Anterior cingulate cortex (tissue), 58 donors: ENCODE measurements at places on chromosomes 4 and X.

DNA sequence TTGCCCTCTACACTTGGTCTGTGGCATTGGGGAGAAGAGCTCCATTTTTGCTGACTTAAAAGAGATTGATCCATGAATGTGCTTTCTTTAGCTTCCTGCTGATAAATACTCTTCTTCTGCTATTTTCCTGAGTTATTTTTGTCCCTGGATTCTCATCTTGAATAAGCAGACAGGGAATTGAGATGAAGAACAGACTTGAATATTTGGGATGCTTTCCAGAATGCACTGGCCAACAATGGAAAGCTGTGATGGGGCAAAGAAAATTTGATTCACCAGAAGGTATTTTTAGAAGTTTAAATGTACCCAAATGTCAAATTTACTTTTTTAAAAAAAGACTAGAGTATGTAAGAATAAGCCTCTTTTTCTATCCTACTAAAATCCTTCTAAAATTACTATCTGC is 309.9 kb upstream of the PPP1R2C start:
- no peak for DNase-seq

DNA sequence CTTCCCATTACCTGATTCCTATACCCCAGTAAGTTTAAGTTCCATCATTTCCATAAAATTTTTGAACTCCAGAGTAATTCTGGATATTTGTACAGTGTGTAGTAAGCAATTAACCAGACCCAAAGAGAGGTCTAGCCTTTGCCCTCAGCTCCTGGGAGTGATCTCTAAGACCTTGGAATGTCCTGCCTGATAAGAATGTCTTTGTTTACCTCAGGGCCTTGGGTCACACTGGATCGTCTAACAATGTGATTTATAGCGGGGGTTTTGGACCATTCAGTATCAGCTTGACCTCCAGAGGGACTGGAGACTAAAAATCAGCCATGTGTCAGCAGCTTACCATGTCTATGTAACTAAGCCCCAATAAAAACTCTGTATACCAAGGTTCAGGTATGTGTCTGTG is 330.9 kb upstream of the PPP1R2C start:
- DNase-seq, result no peak

GRCh38 chr4:27096142-27096824 is 235.6 kb downstream of the STIM2 start:
- no peak for DNase-seq

DNA sequence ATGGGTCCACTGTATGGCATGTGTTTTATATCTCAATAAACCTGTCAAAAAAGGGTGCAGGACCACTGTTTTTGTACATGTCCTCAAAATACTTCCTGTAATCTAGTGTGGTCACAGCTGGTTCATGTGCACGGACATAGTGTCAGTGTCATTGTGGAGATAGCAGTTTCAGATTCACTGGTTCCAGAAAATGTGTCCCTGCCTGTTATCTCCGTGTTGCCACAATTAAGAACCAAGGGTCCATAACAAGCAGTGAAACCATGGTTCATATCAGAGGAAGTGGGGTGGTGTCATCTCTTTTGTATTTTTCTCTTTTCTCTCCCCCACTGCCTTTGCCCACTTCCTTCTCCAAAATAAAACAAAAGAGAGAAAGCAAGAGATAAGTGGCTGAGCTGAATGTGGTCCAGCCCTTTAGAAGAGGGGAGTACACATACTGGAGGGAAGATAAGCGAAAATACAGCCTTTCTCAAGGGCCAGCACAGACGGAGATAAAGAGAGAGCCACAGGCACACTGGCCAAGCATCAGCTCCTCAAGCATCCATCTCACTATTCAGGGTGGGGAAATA is 51.2 kb downstream of the TBL1X start:
- DNase-seq, result no peak

DNA sequence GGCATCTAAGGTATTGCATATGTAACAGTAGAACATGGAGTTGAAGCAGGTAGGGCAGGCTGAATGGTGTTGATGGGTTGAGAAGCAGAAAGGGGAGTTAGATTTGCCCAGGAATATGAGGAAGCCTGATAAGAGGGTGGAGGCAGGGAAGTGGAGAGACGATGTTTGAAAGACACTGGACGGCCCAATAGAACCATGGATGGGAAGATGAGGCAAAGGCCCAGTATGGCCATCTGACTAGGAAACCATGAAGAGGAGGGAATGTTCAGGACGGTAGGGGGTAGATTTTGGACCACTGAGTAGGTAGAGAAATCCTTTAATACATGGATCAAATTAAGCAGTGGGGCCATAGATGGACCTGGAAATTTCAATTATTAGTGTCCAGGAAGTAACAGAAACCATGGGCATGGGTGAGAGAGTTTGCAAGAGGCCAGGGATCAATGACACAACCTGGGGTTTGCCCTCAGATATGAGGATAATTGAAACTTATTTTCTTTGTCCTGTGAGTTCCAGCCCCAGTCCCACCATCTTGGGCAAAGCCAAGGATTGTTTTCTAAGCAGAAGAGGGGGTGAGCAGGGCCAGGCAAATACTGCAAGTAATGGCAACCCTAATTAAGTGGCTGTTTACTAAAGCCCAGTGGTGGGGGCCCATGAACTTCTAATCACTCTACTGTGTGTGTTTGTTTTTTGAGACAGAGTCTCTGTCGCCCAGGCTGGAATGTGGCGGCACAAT is 2.5 kb upstream of the USP11 start:
- no peak for DNase-seq

- no peak for DNase-seq
Measured at GRCh38 chr4:84492737-84493091, 6.4 kb downstream of the NKX6-1 start.

GRCh38 chrX:56833626-56834025 is 104.6 kb downstream of the NBDY start:
- no peak for DNase-seq

GRCh38 chr4:6693231-6694176 is at the start of gene S100P:
Gene S100P, plus strand, starts transcription at chr4:6693878. Its CDS starts 55 bp downstream, at chr4:6693933.
- no peak for DNase-seq

DNA sequence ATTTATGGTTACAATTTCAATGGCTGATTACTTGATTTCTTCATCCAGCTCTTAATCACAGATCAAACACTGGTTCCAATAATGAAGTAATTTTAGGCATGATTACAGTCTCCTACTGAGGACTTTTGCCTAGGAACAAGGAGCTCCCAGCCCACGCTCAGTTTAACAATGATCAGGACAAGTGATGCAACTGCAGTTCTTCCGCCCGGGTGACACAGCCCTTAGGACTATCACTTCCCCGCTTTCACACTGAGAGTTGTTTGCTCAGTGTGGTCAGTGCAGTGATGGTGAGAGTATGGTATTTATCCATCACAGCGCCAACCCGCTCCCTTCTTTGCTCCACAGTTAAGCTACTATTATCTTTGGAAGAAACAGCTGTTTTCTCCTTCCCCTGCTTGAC is 203.2 kb upstream of the MBNL3 start:
- DNase-seq, result no peak

GRCh38 chr4:177182166-177182565 is 127.5 kb upstream of the NEIL3 start:
- no peak for DNase-seq

DNA sequence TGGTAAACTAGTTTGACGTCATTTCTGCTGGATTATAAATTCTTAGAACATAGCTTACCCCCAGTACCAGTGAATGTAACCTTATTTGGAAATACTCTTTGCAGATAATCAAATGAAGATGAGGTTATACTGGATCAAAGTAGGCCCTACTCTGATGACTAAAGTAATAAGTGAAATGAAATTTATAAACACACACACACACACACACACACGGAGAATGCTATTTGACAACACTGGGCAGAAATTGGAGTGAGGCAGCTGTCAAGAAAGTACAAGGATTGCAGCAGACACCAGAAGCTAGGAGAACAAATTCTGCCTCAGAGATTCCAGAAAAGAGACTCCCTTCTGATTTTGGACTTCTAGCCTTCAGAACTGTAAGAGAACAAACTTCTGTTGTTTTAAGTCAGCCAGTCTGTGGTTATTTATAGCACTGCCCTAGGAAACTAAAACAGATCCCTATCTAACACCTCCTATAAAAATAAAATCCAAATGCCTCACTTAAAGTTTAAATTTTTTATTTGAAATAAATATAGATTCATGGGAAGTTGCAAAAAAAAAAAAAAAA is 448.6 kb downstream of the PCDH18 start:
- no peak for DNase-seq

DNA sequence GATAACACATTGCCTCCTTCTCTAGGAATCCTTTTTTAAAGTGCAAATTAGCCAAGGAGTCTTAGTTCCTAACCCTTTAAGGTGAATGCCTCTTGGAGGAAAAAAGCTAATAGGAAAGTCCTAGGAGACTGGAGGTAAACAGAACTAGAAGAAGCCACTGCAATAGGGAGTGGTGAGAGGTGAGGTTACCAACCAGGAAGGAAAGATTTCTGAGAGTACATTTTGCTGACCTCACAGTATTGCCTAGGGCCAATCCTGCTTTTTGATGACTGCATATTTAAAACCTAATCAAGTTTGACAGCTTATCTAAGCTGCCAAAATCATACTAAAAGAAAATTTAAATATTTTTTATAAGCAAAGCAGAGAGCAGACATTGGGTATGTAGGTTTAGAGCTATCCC is 7.3 kb upstream of the CUL4B start:
- DNase-seq, result no peak

DNA sequence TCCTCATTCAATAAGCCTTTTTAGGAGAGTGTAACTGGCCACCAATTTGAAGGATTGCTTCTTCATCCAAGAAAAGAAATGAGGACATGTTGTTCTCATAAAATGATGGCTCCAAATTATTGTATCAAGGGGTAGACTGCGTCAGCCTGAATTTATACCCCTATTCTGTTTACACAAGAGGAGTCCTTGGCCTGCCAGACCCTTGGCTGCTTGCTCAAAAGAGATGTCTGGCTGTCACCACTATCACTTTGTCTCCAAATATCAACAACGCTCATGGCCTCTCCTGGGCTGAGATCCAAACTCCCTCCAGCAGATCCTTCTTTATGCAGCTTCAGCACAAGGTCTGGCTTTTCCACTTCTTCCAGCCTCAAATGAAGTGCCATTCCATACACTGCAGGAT is 127.9 kb downstream of the OR13H1 start:
- no peak for DNase-seq

DNA sequence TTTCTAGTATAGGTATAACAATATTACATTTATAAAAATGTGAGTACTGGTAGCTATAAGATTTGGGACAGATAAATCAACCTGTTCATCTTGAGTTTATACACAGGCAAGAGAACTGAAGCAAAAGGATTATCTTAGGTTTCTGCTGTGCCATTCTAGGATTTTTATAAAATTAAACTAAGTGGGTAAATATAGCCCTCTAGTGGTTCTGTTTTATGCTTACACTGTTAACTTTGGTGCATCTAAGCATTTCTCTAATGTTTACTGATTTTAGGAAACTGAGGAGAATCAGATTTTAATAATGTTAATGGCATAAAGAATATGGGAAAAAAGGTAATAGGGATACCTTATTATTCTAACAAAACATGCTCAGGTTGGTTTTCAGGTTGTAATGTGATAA is 1.1 kb upstream of the RRH start:
- no peak for DNase-seq

DNA sequence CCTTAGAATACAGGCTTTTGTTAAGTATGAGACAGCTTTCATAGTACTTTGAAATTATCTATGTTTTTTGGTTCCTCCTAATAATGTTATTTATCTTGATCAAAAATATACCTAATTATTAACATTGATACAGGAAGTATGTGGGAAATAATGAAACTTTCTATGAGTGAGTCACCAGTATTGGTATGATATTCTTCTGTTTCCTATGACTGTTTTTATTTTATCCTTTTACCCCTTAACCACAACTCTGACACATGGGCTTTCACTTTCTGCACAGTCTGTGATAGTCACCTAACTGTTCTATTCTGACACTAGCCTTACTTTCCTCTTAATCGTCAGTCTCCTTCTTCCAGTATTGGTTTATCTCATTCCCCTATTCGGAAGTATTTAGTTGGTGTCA is 4.7 kb downstream of the THAP9 start:
- DNase-seq, result no peak

DNA sequence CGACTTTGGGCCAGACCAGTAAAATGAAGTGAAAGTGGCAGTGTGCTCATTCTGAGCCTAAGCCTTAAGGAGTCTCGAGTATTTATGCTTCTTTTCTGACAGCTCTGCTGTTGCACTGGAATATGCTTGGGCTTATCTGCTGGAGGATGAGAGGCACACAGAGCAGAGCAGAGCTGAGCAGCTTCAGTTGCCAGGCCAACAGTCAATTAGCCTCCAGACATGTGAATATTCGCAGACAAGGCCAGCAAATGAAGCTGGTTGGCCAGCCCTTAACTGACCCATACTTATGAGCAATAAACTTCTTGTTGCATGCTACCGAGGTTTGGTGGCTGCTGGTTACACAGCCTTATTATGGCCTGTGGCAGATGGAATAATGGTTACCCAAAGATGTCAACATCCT is 203.0 kb upstream of the GEMIN8 start:
- no peak for DNase-seq

DNA sequence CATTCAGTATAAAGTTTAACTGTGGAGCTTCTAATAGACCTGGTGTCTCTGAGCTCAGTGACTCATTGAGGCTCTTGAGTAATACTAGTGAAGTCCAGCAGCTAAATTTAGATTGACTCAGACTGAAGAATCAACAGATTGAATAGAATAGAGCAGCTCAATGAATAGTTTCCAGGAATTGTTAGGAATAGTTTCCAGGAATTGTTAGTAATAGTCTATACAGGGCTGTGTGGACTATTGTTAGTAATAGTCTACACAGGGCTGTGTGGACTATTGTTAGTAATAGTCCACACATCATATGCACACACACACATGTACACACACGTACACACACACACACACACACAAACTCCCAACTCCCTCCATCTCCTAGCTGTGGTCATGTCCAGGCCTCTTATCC is 3.0 kb downstream of the GIMD1 start:
- DNase-seq, result no peak

- DNase-seq, result no peak
Measured at GRCh38 chrX:69029771-69030170, 135.5 kb downstream of the PJA1 start.

DNA sequence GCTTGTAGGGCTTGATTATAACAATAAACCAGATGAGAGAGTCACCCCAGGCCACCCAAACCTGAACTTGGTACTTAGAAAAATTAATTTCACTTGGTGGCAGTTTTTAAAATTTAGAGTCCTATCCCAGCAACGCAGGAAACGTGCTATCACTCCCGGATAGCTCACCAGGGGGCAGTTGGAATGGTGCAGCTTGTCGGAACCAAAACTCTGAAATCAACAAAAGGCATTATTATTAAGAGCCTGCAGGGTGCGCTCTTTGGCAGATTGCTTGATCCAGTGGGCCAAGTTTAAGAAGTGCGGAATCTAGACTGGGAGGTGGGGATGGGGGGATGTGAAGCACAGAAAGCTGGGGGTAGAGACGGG is 2.4 kb downstream of the FRAS1 start:
- DNase-seq, result no peak

DNA sequence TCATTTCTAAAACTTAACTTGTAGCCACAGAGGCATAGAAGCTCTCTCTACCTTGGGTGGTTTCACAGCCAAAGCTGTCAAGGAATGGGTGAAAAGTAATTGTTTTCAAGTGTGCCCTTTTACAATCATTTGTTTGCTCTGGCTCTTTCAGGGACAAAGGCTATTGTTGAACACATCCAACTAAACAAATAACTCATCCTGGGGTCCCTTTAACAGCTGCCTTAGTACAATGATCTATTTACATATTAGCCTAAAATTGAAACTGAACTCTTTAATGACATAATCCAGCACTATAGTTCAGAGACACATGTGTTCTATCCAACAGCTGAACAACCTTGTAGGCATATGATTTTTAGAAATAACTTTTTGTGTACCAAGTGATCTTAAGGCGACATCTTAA is 3.7 kb downstream of the HHIP start:
- DNase-seq, result no peak

GRCh38 chrX:15059474-15059873 is 186.3 kb downstream of the MOSPD2 start:
- DNase-seq, result no peak

GRCh38 chr4:53854991-53855568 is 209.3 kb downstream of the CHIC2 start:
- DNase-seq, result no peak
